ENCODE measurements at places on chromosomes 2 and 18. TPM values are rescaled to one million over a fixed set of nuclear protein-coding genes. Genes with fewer than 3 reads are reported as not detected.

Gene UBR3
- 48.1 TPM for total RNA-seq

Gene CPLX4
- total RNA-seq, result not detected

Gene COLEC12
- total RNA-seq, result 1.1 TPM

Gene DNAJB2
- total RNA-seq, result 139 TPM

Gene AKAIN1
- total RNA-seq, result not detected

Gene C2orf66
- total RNA-seq, result 4.9 TPM

Gene GAL3ST2
- 0.66 TPM for total RNA-seq

Gene ABHD1
- total RNA-seq, result 2.3 TPM

Gene IL1B
- total RNA-seq, result 6.3 TPM

Gene PRSS56
- 0.15 TPM for total RNA-seq

GRCh38 chr2:102839668-102840388, 78.0 kb downstream of the TMEM182 start:
- ATAC-seq, result peak; percentile 31

- ATAC-seq, result no peak
Observed at GRCh38 chr2:239882781-239883180, 142.4 kb downstream of the NDUFA10 start.

- ATAC-seq, result no peak
Observed at GRCh38 chr18:11923450-11923849, 15.3 kb upstream of the MPPE1 start.

DNA sequence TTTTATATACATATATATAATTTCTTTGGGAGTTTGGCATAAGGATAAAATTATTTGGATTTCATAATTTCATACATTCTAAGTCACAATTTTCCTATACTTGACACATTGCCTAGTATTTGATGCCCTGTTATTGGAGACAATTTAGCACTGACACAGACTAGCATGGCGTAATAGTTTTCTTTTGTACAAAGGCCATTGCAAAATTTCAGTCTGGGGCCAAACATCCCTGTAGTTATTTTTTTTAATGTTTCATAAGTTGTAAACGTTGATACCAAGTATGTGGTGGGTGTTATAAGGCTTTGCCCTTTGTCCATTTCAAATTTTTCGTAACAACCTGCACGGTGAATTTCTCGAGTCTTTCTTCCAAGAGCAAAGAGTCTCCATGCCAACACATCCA, 95.7 kb upstream of the NRP2 start:
- no peak for ATAC-seq

- no peak for ATAC-seq
Observed at GRCh38 chr2:207153266-207153975, 12.3 kb downstream of the KLF7 start.

GRCh38 chr2:237708491-237708890, 81.1 kb downstream of the LRRFIP1 start:
- no peak for ATAC-seq

GRCh38 chr2:178361588-178361987, 89.4 kb downstream of the PRKRA start:
- no peak for ATAC-seq

DNA sequence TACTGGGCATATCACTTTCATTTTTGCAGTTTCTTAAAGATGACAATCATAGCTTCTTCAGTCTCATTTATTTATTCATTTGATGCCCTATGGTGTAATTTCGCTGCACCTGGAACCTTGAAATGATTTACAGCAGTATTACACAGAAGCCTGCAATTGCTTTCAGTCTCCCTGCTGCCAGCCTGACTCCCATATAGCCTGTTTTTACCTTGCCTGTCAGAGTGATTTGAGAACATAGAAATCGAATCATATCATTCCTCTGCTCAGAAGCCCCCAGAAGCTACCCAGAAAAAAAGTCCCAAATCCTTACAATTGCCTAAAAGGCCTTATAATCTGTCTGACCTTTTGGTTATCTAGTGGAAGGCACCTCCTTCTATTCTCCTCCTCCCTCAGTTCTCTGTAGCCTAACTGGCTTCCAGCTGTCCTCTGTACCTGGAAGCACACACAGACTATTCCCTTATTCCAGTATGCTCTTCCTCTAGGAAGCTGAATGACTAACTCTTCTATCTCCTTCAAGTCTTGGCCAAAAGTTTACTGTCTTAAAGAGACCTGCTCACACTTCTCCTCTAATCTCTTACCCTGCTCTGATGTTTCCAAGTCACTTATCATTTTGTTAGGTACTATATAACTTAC, 12.6 kb downstream of the SCN3A start:
- no peak for ATAC-seq

DNA sequence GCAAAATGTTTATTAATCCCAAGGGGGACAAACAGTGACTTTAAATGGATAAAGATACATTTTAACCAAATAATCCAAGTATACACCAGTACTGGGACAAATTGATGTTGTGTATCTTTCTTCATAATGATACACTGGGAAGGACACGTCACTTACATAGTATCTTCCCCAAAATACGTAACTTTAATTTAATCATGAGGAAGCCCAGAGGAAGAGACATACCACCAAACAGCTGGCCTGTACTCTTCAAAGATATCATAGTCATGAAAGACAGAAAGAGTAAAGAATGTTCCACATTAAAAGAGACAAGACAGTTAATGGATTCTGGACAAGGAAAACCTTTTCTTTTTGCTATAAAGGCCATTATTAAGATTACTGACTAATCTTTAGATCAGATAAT, 37.1 kb downstream of the AGFG1 start:
- ATAC-seq, result no peak

DNA sequence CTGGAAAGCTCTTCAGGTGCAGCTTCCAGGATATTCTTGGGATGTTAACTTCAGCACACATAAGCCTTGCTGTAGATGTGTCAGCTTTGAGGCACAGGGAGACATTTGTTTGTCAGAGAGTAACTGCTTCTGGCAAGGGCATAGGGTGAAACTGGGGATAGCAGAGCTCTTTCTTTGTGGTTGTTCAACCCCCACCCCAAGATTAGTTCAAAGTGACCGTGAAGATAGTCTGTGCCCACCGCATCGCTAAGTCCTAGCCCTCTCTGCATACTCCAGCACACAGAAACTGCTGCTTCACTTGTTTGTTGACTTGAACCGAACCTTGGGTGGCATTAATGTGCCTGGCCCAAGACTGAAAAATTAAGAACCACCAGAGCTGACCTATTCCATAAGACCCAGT, 1.4 kb downstream of the SLC14A1 start:
- ATAC-seq, result no peak

- ATAC-seq, result no peak
Observed at GRCh38 chr2:56369316-56369715, 185.5 kb downstream of the CCDC85A start.

GRCh38 chr2:37000988-37001556, 34.7 kb upstream of the STRN start:
- ATAC-seq, result no peak

GRCh38 chr2:10273215-10274175, 29.2 kb upstream of the HPCAL1 start:
- no peak for ATAC-seq

DNA sequence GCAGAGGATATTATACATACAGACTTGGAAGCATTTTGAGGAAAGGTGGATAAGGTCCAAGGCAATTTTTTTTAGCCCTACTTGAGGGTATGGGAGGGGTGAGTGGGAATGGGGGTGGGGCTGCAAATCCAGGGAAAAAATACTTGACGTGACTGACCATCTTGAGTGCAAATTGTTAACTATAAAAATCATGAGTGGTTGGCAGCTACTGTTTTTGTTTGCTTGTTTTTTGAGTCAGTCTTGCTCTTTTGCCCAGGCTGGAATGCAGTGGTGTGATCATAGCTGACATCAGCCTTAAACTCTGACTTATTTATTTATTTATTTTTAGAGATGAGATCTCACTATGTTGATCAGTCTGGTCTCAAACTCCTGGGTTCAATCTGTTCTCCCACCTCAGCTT, 458.8 kb downstream of the PIK3C3 start:
- ATAC-seq, result no peak

DNA sequence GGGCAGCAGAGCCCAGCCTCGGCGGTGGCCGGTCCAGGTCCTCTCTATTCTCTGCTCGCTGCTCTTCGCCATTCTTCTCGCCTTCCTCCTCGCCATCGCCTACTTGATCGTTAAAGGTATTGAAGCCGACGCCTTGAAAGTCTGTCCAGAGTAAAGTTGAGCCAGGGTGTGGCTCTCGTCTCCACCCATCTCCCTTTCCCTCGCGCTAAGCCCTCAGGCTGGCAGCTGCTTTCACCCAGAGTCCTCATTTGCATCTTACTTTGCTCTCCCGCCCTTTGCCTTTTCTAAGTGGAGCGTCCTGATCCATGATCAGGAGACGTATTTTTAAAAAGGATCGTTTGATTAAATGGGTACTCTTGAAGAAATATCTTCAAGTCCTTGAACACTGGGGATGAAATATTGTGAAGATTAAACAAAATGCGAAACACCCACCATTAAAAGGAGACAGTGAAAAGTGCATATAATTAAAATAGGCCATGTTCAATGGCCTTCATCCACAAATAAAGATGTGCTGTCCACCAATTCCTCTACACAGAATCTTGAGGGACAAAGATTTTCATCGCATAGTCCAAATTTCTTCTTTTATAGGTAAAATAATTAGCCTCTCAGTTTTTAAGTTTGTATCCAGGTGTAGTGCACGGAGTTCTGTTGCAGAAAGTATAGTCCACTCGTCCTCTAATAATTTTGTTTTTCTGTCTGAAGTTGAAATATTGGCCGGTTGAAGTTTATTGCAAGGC, 657 bp downstream of the ARL6IP6 start:
- peak; percentile 20 for ATAC-seq

GRCh38 chr2:159086342-159086741, 117.9 kb downstream of the TANC1 start:
- ATAC-seq, result no peak

GRCh38 chr2:191501561-191502168, 176.3 kb upstream of the NABP1 start:
- no peak for ATAC-seq

DNA sequence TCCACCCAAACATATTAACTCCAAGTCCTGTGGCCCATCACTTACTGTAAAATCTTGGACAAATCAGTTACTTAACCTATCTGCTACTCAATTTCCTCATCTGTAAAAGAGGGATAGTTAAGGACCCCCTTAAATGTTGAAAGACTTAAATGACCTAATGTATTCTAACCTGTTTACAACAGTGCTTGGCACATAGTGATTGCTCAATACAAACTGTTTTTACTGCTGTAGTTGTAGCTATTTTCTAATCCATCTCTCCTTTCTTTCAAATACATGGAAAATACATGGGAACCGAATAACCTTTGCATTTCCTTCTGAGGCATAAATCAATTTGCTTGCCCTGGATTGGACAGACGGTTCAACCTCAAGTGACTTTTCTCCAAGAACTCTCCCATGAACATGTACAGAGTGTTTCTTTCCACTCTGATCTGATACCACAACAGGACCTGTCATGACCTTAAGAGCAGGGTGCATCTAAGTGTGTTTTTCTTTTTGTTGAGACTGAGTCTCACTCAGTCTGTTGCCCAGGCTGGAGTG, 2.7 kb downstream of the LNPK start:
- no peak for ATAC-seq

- no peak for ATAC-seq
Observed at GRCh38 chr2:7557376-7557775, 640.2 kb downstream of the RNF144A start.

DNA sequence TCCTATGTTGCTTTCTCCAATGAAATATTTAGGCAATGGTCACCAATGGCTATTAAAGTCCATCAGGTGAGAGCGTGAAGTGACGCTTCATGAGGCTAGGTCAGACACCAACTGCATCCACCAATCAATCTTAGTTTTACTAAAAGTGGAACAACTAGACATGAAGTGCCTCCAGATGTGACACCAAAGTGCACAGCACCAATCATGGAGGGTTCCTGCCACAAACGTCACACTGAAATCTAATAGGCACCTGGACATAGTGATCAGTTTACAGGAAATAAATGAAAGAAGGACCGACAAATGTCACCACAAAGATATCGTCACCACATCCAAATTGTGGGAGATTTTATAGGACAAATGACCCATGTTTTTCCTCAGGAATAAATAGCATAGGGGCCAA, 70.5 kb downstream of the PSMG2 start:
- ATAC-seq, result no peak

- ATAC-seq, result no peak
Observed at GRCh38 chr2:105536175-105536574, 137.3 kb upstream of the FHL2 start.

- peak; percentile 11 for ATAC-seq
Observed at GRCh38 chr18:362311-363290, 94.8 kb upstream of the THOC1 start.

DNA sequence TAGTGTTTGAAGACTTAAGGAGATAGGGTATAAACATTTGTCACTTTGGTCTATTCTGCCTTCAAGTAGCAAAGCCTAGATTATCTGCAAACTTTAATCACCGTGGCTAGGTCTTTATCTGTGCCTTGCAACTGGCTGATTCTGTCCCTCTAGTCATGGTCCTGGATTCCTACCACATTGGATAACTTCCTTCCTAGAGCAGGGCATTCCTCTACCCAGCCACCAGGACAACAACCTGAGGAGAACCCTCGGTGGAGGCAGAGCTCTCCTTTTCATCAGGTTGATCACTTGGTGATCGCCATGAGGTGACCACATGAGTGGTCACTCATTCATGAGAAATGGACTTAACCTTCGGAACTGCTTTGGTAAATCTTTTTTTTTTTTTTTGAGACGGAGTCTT, 25.3 kb upstream of the PTPRM start:
- ATAC-seq, result no peak

- no peak for ATAC-seq
Observed at GRCh38 chr2:224520064-224520463, 65.1 kb downstream of the CUL3 start.

GRCh38 chr2:234679741-234680687, 183.1 kb upstream of the ARL4C start:
- no peak for ATAC-seq

- no peak for ATAC-seq
Observed at GRCh38 chr2:172885996-172886395, 150.4 kb downstream of the RAPGEF4 start.

GRCh38 chr2:201656102-201656501, 12.8 kb upstream of the TMEM237 start:
- no peak for ATAC-seq

DNA sequence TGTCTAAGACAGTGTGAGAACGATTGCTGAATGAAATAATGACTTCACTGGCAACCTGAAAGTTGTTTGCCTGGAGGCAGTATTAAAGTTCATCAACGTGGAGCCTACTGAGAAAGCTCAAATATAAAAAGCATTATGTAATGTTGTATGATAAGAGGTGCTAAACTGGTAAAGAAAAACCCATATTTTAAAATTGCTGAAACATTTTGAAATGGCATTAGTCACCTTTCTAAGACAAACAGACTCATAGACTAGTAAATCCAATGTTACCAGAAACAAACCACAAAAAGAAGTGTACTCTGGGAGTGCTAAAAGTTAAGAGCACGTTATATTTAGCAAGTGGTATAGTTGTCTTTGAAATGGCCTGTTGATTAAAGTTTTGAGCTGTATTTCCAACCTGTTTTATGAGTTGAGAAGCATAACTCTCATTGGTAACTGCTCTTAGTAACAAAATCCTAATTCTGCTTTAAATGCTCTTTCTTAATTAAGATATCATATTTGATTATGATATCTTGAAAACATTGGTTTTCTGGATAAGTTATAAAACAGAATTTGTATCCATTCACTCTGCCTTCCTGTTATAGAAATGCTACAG, 62.7 kb downstream of the CYP1B1 start:
- ATAC-seq, result no peak

- no peak for ATAC-seq
Observed at GRCh38 chr2:23537991-23538390, 153.0 kb downstream of the KLHL29 start.
